Stimulated activated CD4-positive, alpha-beta T cell treated with anti-CD3 and anti-CD28 coated beads, Interleukin-1b, Interleukin-23, amount 100 ng/mL, for 48 hours (primary cell): ENCODE measurements at places on chromosomes 3 and 15.

GRCh38 chr15:92853222-92853621 lies 46.9 kb upstream of the CHD2 start:
- DNase-seq: no peak

DNA sequence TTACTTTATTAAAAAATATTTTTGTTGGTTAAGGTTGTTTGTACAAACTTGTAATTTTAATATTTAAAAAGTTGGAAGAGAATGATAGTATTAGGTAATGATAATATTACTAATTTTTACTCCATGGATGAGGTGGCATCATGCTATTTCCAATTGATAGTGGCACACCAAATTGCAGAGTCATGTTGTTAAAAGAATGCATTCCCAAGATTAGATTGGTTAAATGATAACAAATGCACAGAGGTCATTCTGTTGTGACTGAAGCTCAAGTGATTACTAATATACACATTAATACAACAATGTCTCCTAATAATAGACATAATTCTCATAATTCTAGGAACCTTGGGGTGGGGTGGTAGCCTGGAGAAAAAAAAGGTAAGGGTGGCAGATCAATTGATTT lies 73.2 kb upstream of the ZBED2 start:
- DNase-seq: no peak

GRCh38 chr3:150540297-150540696 lies 6.0 kb downstream of the SERP1 start:
- no peak for DNase-seq

- no peak for DNase-seq
These were observed 97.2 kb upstream of the CTNNB1 start for GRCh38 chr3:41102053-41102556.

GRCh38 chr15:89735773-89736172 lies 15.3 kb downstream of the MESP1 start:
- no peak for DNase-seq
